ENCODE measurements at places on chromosomes 2 and 18.

- no peak for DNase-seq
These were observed 94.7 kb downstream of the BIN1 start for GRCh38 chr2:127012215-127012614.

DNA sequence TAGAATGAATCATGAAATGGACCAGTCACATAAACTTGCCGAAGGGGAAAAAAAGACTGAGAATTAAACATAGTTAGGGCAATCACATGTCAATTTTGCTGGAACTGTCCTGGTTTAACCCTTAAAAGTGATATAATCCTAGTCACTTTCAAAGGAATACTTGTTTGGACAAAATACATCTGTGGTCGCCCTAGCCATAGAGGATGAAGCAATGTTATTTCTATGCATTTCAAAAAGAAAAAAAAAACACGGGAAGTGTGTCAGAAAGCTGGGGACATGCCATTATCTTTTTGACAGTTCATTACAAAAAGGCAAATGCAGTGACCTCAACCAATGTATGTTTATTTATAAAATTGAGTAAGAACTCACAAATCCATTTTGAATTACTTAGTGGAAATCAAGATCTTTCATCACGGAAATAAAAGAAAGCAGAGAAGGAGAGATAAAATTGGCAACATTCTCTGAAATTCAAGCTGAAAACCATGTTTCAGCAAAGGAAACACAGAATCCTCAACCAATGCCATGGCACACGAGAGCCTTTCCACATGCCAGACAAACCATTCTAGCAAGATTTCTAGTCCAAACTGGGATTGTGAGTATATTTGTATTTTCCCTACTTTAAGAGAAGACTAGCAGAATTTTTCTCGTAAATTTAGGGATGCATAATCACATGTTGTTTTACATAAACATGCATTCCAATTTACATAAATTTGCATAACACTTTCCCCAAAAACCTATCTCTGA, 854.3 kb upstream of the ACVR2A start:
- DNase-seq: no peak

- DNase-seq: no peak
These were observed 44.5 kb downstream of the PHLPP1 start for GRCh38 chr18:62759704-62760402.

DNA sequence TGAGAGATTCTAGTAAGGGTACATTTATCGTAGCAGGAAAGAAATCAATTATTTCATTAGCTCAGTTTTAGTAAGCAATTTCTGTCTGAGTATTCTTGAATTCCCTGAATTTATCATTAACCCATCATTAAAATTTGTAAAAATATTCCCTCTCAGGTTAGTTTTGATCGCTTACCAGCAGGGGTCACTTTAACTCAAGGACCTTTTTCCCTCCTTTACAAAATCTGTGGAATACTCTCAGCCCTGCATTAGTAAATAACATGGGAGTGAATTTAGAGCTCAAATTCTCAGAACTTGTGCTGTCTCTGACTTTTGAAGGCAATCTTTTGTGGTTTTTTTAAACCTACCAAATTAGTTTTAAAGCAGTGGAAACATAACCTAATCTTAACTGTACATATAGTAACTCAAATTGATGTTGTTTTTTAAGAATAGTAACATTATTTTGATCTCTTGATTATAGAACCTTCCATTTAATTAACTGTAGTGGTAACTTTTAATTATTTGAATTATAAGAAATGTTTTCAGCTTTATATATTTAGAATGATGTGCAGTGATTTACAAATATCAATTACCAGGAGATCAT, 97.2 kb downstream of the AGPS start:
- DNase-seq: no peak

DNA sequence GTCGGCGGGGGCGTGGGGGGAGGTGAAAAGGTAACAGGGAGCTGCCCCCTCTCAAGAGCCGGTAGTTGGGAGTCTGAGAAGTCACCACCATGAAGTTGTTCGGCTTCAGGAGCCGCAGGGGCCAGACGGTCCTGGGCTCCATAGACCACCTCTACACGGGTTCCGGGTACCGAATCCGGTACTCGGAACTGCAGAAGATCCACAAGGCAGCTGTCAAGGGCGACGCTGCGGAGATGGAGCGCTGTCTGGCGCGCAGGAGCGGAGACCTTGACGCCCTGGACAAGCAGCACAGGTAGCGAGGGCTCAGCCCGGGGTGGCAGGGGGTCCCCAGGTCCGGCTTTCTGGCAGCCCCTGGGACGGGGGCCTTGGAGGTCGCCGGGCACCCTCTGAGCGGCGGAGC, 47.1 kb upstream of the ZNF519 start:
- no peak for DNase-seq

Measured in iPS DF 6.9 (cell line).